Stimulated activated CD8-positive, alpha-beta memory T cell treated with anti-CD3 and anti-CD28 coated beads, Interleukin-7, amount 100 ng/mL, for 1 hour (primary cell): ENCODE measurements at places on chromosomes 6 and 20.

DNA sequence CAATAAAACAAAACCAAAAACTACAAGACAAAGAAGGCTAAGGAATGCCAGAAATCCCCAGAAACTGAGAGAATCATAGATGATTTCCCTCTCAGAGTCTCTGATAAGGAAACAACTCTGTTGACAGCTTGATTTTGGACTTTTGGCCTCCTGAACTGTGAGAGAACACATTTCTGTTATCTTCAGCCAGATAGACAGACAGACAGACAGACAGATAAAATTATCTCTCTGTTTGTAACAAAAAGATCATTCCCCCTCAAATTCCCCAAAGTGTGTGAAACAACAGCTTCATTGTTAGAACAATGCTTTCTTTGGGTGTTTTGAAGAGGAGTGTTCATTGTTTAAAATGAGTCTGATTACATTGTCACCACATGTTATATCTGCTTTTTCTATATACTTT is 148.2 kb downstream of the BCKDHB start:
- DNase-seq = no peak

DNA sequence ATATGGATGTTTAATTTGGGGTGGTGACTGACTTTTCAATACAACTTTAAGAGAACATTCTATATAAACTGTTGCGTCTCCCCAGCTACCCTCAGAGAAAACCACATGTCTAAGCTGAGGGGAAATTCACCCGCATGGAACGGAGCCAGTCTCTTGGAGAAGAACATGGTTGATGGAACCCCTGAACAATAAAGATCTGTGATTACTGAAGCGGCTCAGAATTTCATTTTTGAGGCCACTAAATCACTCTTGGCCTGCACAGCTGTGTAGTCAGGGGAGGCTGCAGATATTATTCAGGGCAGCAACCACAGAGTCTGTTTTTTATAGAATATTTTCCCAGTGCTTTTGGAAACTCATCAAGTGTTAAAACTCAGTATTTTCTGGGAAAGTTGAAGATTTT is 73.8 kb downstream of the EYA4 start:
- no peak for DNase-seq

GRCh38 chr6:148027201-148027600 is 315.4 kb upstream of the SASH1 start:
- no peak for DNase-seq

DNA sequence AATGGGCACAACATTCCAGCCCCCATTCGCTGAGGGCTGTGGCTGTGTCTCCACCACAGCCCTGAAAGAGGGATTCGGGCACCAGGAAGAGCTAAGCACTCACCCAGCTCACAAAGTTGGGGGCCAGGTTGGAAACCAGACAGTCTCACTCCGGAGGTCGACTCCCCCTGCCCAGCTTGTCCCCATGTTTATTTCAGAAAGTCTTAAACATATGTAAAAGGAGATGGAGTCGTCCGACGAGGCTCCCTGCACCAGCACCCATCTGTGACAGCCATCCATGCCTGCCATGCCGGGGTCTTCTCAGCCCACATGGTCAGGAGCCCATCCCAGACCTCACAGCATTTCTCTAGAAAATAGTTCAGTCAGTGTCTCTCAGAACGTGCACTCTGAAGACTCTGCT is 63.6 kb upstream of the STX16 start:
- DNase-seq = no peak

DNA sequence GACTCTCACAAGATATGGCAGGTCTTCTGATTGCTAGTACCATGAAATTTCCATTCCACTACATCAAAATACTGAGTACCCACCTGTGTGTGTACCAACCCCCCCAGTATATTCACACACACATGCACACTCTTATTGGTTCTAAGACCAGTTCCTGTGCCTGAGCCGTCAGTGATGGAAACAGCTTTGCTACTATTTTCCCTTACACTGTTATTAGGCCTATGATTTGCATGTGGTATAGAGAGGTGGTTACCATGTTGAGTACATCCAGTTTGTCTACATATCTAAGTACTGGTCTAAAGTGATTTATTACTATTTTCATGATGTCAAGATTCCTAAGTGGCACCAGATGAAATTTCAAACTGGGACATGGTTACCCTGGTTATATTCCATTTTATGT is 459.9 kb downstream of the BCKDHB start:
- DNase-seq = no peak

DNA sequence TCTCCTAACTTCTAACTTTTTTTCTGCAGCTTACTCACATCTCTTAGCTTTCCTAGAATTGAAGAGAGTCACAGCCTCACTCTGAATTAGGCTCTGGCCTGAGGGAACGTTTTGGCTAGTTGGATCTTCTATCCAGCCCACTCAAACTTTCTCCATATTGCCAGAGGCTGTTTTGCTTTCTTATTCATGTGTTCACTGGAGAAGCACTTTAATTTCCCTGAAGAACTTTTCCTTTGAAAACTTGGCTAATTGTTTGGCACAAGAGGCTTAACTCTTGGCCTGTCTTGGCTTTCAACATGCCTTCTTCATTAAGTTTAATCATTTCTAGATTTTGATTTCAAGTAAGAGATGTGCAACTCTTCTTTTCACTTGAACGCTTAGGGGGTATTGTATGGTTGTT is 138.2 kb upstream of the PLCB4 start:
- no peak for DNase-seq

DNA sequence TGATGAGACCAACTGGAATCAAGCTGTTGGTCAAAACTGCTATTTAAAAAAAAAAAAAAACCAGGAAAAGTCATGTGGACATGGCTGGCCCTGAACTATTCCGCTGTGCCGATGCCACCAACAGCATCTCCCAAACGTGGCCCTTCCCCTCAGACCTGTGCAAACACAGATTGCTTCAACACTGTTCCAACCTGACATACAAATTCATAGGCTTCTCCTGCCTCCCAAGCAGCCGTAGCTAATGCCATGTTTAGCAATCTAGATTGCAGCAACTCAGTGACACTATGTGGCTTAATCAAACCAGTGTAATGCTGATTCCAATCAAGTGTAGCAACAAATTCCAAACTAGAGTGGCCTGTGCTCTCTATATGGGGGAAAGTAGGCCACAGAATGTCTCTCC is 16.2 kb downstream of the PRKN start:
- DNase-seq = no peak

DNA sequence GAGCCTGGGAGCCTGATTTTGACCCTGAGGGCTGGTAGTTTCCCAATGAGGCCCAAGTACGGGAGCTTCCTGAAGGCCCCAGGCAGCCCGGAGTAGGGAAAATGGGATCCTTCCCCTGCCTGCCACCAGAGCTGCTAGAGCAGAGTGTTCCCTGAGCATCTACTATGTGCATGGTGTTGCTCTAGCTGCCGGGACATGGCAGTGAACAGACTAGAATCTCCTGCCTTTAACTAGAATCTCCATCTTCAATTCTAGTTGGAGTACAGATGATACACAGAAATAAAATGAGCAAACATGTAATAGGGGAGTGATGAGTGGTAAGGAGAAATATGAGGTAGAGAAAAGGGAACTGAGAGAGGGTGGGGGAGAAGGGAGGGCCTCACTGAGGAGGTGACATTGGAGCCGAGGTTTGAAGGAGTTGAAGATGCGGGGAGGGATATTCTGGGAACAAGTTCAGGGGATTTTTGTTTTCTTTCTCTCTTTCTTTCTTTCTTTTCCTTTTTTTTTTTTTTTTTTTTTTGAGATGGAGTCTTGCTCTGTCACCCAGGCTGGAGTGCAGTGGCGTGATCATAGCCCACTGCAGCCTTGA is 18.5 kb downstream of the VSTM2L start:
- DNase-seq = no peak
